ENCODE measurements at places on chromosomes 12 and 14.
A peak's percentile ranks its signal among the peaks of the same experiment; 100 is the strongest.

DNA sequence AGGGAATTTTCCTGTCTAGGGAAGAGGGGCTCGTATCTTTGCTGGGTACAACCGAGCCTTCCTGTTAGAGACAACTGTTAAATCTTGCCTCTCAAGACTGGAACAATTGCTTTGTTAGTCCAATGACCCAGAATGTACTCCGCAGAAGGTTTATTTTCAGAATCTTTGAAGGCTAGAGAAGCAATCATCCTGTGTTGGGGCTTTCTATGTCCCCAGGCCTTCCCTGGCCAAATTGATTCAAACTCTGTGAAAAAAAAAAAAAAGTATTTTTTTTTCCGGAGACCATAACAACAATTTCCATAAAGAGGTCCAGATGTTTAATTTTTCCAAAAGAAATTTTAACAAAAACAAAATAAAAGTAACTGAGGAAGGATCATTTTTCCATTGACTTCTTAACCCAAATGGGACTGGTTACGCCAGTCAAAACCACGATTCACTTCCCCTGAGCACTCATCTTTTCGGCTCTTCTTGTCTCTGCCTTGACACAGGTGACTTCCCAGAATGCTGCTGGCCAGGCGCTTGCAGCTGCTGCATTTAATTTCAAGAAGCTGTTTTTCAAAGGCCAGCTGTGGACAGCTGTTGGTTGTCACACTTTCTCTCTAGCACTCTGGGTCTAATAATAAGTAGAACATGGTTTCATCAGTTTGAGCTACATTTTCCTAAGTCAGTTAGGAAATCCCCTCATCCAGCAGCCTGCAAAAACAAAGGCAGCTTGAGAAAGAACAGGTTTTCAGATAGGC, 81.6 kb upstream of the MANSC4 start:
- DNase-seq, result no peak

GRCh38 chr14:52443506-52443905, 108.8 kb downstream of the TXNDC16 start:
- no peak for DNase-seq

DNA sequence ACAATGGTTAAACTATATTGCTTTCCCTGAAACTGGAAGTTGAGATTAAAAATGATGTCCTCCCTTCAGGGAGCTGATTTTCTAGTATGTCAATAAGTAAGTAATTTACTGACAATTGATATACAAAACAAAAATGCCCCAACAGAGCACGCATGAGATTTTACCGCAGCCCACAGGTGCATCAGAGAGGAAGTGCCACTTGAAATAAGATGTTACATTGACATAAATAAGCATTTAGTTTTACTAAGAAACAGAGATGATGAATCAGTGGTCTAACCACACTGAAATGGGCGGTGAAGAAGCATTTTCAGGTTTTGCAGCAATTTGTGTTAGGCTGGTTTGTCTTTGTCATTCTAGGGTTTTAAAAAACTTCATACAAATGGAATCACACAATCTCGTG, 8.8 kb upstream of the CLECL1 start:
- DNase-seq, result no peak

DNA sequence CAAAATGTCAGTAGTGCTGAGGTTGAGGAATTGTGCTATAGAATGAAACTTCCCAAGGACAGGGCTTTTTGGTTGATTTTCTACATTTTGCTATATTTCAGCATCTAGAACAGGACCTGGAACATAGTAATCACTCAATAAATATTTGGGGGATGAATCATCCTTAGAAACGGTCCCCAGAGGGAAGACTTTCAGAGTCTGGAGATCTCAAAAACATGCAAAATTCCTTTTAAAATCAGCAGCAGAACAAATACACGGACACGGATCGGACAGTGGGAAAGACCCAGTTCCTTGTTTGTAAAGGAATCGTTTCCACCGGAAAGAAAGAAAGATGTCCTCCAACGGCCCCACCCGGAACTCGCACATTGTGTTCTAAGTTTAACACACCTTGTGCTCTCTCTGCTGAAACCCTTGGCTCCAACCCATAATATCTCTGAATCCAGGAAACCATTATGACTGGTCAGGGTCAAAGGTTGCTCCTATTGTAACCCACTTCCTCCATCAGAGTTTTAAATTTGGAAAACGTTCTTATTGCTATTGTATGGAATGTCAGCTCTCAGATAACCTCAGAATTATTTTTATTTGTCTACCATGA, 617.2 kb downstream of the MED13L start:
- no peak for DNase-seq

GRCh38 chr14:69224946-69225345, 33.6 kb downstream of the EXD2 start:
- DNase-seq, result no peak

DNA sequence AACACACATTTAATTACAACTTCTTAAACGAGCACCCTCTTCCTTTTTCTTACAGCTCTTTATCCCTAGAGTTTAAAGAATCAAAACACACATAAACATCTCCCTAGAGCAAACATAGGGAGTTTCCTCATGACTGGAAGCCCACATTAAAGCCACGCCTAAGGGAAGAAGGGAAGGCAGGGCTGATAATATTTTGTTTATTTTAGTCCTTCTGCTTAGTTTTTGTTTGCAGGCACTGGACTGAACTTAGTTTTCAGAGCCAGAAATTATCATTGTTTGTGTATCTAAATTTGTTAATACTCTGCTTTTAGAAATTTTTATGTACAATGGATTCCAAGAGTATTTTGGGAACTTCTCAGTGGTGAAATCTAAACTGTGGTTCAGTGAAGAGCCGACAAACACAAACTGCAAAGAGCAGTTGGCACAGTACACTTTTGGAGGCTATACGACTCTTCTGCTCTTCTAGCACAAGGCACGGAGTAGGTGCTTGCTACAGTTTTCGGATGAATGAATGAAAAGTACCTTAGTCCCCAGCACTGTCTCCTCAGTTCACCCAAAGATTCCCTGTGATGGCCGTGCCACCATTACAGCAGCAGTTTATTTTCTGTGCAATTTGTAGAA, 17.6 kb upstream of the AMIGO2 start:
- no peak for DNase-seq

GRCh38 chr14:61258985-61259384, 22.2 kb downstream of the TMEM30B start:
- DNase-seq, result no peak

- DNase-seq, result peak; percentile 34
Measured at GRCh38 chr12:94614288-94614721, 36.1 kb downstream of the TMCC3 start.
